ENCODE measurements at places on chromosomes 4 and X.

- no peak for DNase-seq
Observed at GRCh38 chr4:105807496-105807895, 87.8 kb upstream of the NPNT start.

- DNase-seq: no peak
Observed at GRCh38 chr4:137576446-137576845, 44.2 kb upstream of the PCDH18 start.

- no peak for DNase-seq
Observed at GRCh38 chrX:1593286-1594271, 2.2 kb downstream of the AKAP17A start.

- DNase-seq: no peak
Observed at GRCh38 chr4:73406548-73406875, 2.4 kb downstream of the ALB start.

GRCh38 chr4:5812506-5813229 is 80.2 kb downstream of the CRMP1 start:
- DNase-seq: peak; percentile 52

GRCh38 chr4:48109413-48110263 is 24.4 kb downstream of the TXK start:
- DNase-seq: peak; percentile 37

DNA sequence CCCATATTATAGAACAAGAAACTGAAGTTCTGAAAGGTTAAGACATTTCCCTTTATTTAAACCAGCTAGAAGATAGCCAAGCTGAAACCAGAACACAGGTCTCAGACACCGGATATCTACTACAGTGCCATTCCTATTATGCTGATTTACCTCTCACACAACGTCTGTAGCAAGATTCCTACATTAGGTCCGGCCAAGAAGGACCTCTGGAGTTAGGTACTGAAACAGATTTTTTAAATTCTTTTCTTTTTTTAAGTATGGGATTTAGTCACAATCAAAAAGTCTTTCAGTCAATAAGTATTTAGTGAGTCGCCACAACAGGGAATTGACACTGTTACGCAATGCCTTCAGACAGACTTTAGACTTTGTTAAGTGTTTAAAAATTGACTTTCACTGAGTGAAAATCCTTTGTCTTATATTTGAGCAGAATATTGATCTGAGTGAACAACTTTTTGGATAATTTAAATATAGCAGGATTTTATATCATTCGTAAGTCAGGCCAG is 26.5 kb upstream of the SPANXN4 start:
- DNase-seq: no peak

- no peak for DNase-seq
Observed at GRCh38 chrX:140157611-140158010, 192.3 kb upstream of the CXorf66 start.

- no peak for DNase-seq
Observed at GRCh38 chr4:74197080-74197479, 39.2 kb downstream of the MTHFD2L start.

GRCh38 chr4:2672082-2672481 is 84.1 kb downstream of the TNIP2 start:
- DNase-seq: no peak

GRCh38 chr4:15194520-15194919 is 192.2 kb downstream of the CPEB2 start:
- no peak for DNase-seq

DNA sequence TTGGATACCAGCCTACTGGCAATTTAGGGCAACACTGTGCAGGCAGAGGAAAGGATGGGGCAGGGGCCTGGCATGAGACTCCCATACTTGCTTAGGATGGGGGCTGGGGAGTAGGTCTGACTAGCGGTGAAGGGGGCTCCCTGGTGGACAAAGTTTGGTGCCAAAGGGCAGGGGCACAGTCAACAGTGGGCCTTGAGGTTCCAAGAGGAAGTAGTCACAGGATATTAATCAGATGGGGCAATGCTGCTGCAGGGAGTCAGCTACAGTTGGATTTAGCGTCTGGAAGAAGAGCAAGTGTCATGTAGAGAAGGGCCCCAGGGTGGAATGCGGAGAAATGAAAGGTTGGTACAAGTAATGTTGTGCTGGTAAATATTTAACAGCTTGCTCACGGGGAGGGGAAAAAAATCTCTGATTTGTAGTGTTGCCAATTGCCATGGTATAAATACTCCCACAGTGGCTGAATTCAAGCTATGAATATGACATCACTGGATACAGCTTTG is 139.4 kb downstream of the PJA1 start:
- no peak for DNase-seq

GRCh38 chr4:24126776-24127175 is 236.9 kb upstream of the PPARGC1A start:
- no peak for DNase-seq

DNA sequence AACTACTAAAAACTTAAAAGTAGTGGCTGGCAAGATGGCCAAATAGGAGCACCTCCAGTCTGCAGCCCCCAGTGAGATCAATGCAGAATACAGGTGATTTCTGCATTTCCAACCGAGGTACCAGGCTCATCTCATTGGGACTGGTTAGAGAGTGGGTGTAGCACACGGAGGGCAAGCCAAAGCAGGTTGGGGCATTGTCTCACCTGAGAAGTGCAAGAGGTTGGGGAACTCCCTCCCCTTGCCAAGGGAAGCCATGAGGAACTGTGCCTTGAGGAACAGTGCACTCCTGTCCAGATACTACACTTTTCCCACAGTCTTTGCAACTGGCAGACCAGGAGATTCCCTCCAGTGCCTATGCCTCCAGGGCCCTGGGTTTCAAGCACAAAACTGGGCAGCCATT is 311.1 kb downstream of the PAPSS1 start:
- DNase-seq: no peak

DNA sequence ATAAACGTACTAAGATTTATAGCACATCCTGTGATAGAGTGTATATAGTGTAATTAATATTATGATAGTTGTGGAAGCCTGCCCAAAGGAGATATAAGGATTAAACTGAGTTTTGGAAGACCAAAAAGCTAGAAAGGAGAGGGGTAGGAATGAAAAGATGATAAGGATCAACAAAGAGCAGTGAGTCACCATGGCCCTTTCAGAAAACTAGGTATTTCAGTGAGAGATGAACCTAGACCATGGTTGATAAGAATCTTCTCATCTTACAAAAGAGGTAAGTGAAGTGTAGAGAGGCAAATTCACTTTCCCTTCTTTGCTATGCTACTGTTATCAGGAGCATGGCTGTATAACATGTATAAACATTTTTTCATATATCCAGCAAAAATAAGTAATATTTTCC is 133.8 kb upstream of the PLAC1 start:
- DNase-seq: no peak

All from HFF-Myc (cell line).